ENCODE measurements at places on chromosomes 6 and 20.

- DNase-seq: no peak
Observed at GRCh38 chr20:48773837-48774418, 53.9 kb downstream of the PREX1 start.

- no peak for DNase-seq
Observed at GRCh38 chr6:99563056-99563723, 5.3 kb downstream of the CCNC start.

DNA sequence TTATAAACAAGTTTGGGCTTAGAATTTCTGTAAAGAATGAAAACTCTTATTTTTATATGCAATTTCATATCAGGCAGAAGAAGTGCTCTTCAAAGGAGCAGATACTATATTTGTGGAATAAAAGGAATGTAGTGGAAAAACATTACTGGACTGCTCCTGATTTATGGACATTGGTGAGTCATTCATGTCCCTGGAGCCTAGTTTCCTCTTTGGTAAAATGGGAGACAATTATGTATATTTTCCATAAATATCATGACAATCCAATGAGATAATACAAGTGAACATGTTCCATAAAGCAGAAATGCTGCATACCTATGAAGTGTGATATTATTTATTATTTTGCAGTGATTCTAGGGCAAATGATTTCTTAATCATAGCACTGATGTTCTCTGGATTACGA, 445.8 kb upstream of the CITED2 start:
- no peak for DNase-seq

DNA sequence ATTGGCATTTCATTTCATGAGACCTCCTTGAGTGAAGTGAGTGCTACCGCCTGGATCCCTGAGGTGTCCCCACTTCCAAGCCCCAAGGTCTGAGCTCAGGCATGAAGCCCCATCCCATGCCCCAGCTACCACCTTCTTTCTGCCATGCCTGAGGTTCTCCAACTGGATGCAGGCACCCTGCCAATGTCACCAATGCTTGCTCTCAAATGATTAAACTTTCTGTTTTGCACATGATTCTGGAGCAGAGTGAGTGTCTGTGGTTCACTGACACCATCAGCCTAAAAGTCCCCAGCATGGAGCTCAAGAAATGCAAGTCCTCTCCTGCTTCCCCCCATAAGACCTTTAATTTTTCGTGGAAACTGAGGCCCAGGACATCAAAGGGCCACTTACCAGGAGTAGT, 43.7 kb upstream of the BPIFA2 start:
- DNase-seq: no peak

Data from activated CD4-positive, alpha-beta T cell treated with anti-CD3 and anti-CD28 coated beads for 24 hours (primary cell).